Anterior cingulate cortex (tissue), 58 donors: ENCODE measurements at places on chromosomes 5 and 9.

- no peak for DNase-seq
These were observed 14.6 kb upstream of the GLIPR2 start for GRCh38 chr9:36121971-36122370.

- DNase-seq = no peak
These were observed 108.7 kb upstream of the NFIL3 start for GRCh38 chr9:91532325-91532724.

DNA sequence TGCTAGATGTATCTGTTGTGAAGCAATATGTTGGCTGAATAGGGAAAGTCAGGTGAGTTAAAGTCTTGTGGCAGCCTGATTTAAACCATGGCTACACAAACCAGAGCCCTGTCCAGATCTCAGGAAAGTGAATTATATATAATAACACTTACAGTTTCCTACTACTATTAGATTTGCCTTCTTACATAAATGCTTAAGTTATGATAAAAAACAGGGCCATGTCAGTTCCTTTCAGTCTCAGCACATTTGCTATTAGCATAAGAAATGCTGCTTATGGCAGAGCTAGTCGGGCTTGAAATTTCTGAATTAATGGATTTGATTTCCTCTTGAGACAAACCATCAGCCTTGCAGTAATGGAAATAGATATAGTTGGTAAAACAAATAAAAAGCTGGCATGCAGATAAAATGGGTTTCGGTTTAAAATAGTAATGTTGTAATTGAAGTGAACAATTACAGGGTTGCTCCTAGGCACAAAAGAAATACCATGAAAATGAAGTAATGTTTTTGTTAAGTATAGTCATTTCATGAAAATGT, 664.2 kb upstream of the ZNF608 start:
- DNase-seq = no peak

DNA sequence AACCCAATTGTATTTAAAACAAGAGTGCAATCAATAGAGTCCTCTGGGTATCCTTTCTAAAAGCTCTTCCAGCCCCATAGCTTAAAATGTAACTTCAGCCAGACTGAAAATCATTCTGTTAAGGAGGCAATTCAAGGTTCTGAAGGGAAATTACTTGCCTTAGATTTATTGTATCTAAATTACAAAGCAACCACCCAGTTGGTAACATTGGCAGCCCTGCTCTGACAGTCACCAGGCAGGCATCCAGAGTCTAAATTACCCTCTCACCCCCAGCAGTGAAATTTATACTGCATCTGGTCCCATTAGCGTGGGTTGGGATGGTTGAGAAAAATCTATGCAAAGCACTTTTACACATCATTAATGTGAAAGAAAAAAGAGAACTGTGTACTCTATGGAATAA, 514.7 kb downstream of the MTRR start:
- DNase-seq = no peak

GRCh38 chr5:103847060-103847459, 284.5 kb upstream of the NUDT12 start:
- DNase-seq = no peak

DNA sequence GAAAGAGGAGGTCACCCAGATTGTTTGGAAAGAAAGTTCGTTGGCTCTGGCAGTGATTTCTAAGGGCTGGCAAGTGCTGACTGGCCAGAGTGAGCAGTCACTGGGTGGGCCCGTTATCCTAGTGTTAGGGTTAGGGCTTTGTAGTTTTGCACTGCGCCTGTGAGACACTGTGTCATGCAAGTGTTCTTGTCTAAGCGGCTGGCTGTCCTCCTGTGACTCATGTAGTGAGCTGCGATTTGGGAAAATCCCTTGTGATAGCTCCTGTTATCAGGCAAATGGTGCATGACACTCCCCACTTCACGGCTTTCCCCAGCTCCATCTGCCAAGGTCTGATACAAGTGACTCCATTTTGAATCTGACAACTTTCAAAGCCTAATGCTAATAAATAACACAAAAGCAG, 526.0 kb upstream of the ADAMTS16 start:
- DNase-seq = no peak

DNA sequence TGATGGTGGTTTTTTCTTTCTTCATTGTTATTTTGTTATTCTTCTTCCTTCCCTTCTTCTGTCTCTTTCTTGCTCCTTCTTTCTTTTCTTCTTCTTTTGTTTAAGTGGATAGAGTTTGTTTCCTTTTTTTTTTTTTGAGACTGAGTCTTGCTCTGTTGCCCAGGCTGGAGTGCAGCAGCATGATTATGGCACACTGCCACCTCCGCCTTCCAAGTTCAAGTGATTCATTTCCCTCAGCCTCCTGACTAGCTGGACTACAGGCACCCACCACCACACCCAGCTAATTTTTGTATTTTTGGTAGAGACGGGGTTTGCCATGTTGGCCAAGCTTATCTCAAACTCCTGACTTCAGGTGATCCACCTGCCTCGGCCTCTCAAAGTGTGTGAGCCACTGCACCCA, 40.3 kb downstream of the JAK2 start:
- no peak for DNase-seq

GRCh38 chr9:35814106-35814840, 569 bp downstream of the HINT2 start:
- no peak for DNase-seq

DNA sequence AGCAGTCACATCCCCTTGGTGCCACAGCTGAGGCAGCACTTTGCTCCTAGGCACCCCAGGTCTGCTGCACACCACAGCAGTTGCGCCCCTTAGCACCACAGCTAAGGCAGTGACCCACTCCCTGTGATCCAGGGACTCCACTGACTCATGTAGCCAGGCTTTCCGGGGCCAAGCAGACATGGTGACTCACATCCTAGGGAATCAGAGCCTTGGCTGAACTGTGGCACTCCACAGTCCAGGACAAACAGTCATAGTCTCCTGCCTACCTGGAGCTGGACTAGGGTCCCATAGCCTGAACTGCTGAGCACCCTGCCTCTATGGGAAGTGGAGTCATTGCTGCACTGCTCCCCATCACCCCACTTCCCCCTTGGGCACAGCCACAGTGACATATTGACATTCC, 338.7 kb downstream of the NPR3 start:
- DNase-seq = no peak

GRCh38 chr5:54018438-54018837, 291.9 kb downstream of the ARL15 start:
- no peak for DNase-seq

DNA sequence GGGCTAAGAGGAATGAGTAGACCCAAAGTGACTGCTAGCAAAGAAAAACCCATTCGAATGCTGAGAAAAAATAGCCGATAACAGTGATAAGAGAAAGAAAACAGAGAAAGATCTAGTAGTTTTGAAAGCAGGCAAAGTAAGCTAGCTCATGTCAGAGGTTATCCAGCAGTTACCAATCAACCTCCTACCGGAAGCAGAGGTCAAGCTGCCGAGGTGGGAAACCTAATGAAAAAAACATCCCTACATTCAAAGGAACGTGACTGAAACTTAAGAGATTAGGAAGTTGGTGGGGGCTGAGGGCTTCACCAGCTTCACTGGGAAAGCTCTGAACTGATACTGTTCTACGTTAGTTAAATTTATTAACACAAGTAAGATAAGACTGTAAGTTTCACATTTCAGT, 32.6 kb downstream of the SSBP2 start:
- no peak for DNase-seq

DNA sequence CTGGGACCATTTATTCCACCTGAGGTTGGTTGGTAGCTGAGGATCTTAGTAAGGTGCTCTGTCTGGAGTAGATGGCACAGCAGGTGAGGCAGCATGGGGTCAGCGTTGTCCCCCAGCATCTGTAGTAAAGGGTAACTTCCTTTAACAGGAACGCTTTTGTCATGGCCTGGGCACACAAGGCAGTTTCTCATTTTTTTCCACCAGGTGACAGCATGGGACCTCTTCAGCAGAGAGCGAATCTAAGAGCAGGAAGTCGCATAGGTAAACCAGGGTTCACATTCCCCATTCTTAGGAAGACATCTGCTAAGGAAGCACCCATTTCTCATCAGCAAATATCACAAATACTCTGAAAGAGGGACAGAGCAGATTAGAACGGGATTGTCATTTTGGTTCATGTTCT, 56.5 kb downstream of the GPR107 start:
- no peak for DNase-seq

GRCh38 chr9:131781069-131781468, 41.2 kb upstream of the RAPGEF1 start:
- no peak for DNase-seq

- DNase-seq = no peak
These were observed 155.8 kb upstream of the SMIM23 start for GRCh38 chr5:171629628-171630349.

DNA sequence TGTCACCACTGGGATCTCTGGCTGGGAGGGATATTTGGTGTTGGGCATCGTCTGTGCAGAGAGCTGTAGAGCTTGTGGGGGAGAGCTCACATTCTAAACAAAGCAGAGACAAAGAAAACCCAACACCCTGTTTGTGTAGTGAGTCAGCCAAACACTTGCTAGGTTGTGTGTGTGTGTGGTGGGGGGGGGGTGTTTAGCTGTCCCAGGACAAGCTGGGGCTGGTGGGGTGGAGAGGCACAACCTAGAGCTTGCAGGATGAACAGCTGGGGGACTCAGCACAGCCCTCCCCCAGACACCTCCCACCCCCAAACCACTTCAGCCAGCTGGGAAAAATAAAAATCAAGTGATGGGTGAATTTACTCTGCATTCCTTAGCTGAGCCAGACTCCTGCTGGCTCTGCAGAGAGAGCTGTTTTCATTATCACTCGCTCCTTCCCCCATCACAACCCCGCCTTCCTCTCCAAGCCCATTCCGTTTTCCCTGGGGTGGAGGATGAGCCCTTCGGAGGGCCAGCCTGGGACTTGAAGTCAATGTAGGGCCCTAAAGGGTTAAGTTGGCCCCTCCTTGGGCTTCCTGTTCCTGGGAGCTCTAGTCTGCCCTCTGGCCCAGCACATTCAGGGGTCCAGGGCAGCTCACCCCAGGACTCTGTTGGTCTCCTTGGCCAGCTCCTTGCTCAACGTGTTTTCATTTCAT, 2.6 kb downstream of the OLFML2A start:
- no peak for DNase-seq

DNA sequence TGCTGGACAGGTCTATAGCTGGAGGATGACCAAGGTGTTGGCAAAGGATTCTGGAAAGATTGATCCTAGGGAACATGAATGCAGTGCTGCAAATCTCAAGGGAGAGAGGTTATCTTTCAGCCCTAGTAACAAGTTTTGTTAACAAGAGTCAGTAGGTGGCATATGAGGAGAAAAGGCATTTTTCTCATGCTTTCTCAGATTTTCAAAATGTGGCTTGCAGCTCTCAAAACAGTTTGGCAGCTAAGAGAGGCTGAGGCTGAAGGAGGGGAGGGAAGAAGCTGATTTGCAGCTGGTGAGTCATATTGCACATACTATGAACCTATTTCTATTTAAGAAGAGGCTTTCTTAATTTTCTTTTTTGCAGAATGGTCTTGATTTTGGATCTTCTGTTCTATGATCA, 64.3 kb upstream of the PCA3 start:
- no peak for DNase-seq

DNA sequence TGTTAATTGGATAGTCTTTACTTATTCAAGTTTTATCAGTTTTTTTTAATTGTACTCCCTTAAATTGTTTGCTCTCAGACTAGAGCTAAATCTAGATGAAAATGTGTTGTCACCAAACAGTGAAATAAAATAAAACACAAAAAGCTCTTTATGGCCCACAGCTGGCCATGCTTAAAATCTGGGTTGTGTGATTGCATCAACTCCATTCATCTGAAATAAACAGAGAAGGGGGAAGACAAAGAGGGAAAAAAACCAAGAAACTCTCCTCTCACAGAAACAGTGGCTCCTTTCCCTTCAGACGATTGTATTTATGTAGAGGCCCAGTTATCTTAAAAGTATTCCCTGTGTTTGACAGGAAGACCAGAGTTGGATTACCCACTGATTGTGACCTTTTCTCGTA, 422.4 kb downstream of the IRX1 start:
- no peak for DNase-seq

DNA sequence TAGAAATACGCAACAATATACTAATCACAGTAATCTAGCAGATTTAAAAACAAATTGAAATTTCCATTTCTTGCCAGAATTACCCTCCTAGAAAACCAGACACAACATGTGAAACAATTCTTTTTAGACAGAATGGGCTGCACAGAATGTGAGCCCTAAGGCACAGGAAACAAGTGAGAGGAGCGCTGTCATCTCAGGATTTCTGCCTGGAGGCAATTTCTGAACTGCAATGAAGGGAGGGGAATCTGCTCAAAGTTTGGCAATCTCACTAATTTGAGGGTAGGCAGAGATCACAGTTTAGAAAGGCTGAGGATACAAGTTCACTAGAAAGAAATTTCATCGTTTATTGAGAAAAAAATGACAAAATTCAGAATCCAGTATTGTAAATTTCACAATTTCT, 70.3 kb downstream of the INIP start:
- DNase-seq = no peak

DNA sequence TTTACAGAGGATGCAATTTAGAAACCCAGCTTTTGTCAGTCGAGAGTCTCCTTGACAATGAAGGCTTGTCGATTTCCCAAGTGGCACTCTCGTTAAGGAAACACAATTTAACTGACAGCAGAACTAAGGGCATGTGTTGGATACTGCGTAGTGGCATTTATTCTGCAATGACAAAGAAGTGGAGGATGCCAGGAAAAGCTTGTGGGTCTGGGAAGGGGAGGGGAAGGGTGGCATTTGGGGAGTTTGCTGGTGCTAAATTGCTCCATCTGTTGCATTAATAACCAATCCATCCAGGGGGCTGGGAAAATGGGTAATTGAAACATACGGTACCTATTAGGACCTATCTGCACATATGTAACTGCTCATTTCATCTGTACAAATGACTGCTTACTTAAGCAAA, 190.6 kb downstream of the NSG2 start:
- no peak for DNase-seq

DNA sequence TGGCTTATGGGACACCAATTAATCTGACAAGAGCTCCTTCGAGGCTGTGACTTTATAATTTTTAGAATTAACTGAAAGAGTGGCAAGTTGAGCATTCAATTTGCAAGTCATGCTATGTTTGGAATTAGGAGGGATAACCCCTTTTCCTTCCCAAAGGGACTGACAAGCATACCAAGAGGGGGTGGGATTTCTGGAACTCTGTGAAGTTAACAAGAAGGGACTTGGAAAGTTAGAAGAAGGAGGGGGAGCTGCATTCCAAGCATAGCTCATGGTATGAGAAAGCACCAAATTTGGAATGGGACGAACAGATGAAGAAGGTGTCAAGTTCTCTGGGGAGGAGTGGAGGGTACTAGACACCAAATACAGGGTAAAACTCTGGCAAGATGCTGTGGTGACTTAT, 8.9 kb upstream of the PALM2AKAP2 start:
- DNase-seq = no peak

- no peak for DNase-seq
These were observed 811.6 kb upstream of the ZNF608 start for GRCh38 chr5:125558016-125558415.

GRCh38 chr9:36749461-36749860, 176.8 kb downstream of the MELK start:
- DNase-seq = no peak
